ENCODE measurements at places on chromosomes 1 and 21. TPM values are rescaled to one million over a fixed set of nuclear protein-coding genes. Genes with fewer than 3 reads are reported as not detected.

DNA sequence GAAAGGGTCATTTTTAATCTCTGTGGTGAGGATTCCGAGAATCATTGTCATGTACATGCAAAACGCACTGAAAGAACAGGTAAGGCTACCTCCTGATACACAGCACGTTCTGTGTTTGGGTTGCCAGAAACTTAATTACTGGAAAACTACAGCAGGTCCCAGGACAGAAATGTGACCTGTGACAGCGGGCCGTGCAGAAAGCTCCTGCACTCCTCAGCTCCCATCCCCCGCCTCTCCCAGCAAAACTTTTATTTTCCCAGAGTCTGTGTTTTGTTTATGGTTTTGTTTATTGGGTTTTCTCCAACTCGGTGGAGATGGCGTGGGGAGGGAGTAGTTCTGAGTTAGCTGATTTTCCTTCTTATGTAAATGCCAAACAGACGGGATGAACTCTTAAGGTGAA is 44.7 kb downstream of the SLC44A3 start:
- no peak for DNase-seq

The CD52 gene
- total RNA-seq, result not detected

DNA sequence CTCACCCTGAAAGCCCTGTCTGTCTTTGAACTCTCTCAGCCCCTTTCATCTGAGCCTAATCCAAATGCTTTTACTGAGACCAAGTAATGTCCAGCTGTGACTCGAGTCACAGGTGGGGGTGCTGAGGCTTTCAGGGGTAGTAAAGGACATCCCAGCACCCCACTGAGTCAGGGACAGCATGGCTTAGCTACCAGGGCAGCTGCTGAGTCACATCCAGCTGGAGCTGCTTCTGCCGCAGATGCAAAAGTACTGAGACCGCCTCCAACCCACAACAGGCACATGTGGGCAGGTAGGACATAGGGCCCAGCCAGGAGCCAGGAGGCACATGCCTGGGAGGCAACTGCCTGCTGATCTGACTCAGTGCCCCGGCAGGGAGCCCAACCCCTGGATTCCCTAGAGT is 6.7 kb upstream of the VSIG8 start:
- DNase-seq, result no peak

GRCh38 chr1:107358619-107359327 is 217.9 kb downstream of the NTNG1 start:
- no peak for DNase-seq

DNA sequence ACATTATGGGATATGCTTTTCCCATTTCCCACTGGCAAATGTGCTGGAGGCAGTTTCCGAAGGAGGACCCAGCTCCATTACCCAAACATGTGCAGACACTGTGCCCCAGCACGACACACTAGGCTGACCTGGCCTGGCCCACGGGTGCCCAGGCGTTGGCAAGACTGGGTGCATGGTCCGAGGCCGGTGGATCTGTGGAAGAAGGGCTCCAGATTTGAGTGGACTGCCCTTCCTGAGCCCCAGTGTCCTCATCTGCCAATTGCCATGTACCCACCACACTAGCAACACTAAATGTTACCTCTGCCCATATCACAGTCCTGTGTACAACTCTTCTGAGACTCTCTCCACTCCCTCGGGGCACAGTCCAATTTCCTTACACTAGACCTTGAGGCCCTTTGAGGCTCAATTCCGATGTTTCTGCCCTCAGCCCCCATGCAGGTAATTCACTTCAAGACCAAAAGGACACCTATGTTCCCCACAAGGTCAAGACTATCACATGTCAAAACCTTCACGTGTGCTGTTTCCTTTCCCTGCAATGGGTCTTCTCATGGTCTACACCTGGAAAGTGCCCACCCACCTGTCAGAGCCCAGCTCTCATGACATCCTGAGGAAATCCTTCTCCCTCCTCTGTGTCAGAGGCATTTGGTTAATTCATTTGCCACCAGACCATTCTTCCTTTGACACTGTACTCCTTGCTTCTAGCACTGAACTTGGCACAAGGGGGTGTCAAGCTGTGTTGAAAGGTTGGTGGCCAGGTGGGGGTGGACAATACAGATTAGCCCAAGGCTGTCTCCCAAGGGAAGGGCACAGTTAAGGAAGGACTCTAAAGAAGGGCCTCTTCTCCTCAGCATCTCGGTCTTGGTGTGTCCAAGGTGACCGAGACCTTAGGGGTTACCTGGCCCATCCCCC is 124.9 kb downstream of the DMRTB1 start:
- DNase-seq, result no peak

The DNAJC28 gene
- 2.5 TPM for total RNA-seq

The MAP1LC3C gene
- total RNA-seq, result not detected

DNA sequence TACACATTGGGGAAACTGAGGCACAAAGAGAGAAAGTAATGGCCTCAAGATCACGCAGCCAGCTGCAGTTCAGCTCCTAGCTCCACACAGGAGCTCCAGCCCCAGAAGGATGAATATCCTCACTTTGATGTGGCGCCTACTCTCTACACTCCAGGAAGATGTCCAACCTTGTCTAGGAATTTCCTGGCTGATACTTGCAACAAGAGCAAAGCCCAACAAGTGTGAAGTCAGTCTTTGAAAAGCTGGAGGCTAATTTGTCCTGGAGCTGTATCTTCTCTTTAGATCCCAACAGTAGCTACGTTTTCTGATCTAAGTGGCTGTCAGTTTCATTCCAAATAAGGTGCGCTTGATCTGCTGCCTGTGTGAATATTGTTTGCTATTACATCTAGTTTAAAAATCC is 344.9 kb downstream of the PTPRU start:
- no peak for DNase-seq

DNA sequence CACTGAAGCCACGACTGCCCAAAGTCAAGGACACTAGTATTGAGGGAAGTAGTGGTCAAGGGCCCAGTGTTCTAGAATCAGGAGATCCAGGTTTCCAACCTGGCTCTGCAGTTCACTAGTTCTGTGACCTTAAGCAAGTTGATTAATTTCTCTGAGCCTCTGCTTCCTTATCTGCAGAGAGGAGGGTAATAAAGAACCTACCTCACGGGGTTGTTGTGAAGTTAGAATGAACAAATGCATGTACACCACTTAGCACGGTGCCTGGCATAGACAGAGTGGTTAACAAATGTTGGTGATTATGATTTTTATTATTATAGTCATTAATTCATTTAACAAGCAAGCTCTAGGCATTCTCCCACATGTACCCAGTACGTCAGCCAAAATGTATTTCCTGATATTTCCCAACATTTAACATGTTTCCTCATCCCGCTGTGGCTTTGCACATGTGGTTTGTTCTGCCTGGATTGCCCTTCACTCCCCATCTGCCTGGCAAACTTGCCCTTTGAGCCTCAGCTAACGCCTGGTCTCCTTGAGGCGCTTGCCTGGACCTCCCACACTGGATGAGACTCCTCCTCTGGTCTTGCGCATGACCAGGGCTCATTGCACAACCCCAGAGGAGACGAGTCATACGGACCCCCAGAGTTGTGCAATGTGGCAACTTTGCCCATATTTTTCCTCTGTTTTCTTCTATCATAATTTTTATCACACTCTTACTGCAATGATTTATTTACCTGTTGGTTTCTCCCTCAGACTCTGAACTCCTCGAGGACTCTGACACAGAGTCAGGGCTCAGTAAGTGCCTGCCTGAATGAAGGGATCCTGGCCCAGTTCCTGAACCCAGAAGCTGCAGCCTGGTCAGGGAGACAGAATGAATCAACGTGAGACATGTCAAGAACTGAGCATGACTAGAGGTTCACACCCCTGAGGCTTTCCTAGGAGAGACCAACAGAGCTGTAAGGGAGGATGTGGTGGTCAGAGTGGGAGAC is 20.7 kb upstream of the MFSD2A start:
- DNase-seq, result peak; percentile 86

- DNase-seq, result no peak
These were observed 9.8 kb upstream of the OLFML2B start for GRCh38 chr1:162033428-162033827.

- no peak for DNase-seq
These were observed 3.8 kb upstream of the ZNF692 start for GRCh38 chr1:248862695-248862997.

The AGT gene
- total RNA-seq, result 892 TPM

GRCh38 chr1:228180271-228180958 is 14.8 kb downstream of the IBA57 start:
- DNase-seq, result peak; percentile 25

- DNase-seq, result peak; percentile 95
These were observed 201.8 kb downstream of the DISC1 start for GRCh38 chr1:231828182-231828920.

DNA sequence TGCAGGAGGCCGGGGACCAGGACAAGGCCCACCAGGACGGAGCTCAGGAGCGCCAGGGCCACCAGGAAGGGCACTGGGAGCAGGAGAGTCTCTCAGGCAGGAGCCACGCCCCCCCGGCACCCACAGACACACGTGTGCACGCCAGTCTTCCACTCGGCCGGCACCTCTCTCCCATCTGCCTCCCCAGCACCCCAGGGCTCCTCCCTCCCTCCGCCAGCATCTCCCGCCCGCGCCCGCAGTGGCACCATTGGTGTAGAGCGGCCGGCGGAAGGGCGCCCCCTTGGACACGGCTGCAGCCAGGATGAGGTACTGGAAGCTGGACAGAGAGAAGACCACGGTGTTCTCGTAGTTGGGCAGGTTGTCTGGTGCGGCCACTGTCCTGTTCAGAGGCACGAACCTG is 6.1 kb upstream of the MFAP2 start:
- no peak for DNase-seq

DNA sequence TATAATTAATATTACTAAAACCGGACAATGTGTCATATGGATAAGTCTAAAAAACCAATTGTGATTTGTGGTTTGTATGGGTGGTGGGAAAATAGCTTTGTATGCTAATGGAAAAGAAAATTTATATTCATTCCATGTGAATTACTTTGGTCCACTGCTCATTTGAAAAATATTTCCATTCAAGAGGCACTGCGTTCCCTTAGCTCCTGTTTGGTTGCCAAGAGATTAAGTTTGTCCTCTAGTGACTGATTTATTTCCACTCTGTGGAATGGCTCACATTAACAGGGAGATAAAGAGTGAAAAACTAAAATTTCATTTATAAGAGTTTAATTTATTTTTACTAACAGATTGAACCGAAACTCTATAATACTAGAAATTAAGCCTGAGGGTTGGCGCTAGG is 744.1 kb upstream of the CHRM3 start:
- no peak for DNase-seq

The HSD11B1 gene
- not detected for total RNA-seq

GRCh38 chr1:24117132-24117531 is 5.2 kb upstream of the MYOM3 start:
- DNase-seq, result no peak

The HCN3 gene
- total RNA-seq, result 1.3 TPM

The TMPRSS15 gene
- total RNA-seq, result not detected

The S1PR1 gene
- total RNA-seq, result not detected

The RAB3B gene
- 1.9 TPM for total RNA-seq

The SOX13 gene
- 9.3 TPM for total RNA-seq

The S100A16 gene
- 51.2 TPM for total RNA-seq

- no peak for DNase-seq
These were observed 7.8 kb downstream of the C2CD2 start for GRCh38 chr21:41945982-41946381.

DNA sequence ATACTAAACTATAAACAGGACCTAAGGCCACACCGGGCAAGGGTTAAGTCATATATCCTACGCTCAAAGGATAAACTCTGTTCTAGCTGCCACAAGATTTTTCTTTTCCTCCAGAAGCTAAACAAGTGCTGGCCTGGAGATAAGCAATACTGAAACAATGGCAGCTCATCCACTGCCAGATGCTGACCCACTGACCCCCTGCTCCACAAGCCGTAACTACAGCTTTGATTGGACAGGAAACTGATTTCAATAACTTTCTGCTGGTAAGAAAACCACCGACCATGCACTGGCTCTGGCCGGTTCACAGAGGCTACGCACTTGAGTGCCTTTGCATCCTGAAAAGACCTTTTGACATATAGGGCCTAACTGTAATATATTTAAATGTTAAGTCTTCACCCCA is 51.3 kb upstream of the PLA2G2C start:
- DNase-seq, result no peak

DNA sequence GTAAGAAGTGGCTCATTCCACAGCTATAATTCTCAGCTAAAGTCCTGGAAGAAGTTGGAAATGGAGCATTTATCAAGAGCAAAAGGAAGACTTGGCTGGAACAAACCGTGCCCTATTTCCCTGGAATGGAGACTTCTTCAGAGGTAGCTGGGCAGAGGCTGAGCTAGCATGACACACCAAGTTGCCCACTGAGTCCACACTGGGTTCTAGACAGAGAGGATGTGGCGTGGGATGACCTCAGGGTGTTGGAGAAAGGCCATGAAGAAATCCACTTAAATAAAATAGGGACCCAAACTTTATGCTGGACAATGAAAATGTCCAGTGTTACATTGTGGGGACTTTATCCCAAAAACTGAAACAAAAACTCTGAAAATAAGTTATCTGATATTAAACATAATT is 116.2 kb downstream of the KCNJ6 start:
- no peak for DNase-seq

DNA sequence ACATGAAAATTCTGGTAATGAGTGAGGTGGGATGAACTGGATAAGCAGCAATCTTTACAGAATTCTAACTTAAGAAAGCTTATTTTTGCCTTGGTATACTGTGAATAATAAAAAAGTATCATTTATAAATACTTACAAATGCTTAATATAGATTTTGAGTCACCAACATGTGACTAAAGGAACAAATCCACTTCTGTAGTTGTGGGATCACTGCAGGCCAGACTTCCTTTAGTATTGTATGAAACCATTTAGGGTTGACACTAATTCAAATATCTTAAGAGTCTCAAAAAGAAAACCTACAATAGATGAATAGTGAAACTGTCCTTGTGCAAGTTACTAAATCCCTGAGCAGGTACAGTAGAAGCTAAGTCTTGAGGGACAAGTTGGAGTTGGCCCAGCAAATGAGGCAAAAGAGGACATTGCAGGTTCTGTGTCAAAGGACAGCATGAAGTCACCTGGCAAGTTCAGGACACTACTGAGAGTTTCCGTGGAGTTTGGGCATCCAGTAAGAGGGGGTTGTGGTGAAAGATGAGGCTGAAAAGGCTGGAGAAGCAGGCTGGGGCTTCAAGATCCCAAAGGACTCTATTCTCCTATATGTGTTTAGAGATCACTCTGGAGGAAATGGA is 5.9 kb upstream of the THEM4 start:
- DNase-seq, result no peak

DNA sequence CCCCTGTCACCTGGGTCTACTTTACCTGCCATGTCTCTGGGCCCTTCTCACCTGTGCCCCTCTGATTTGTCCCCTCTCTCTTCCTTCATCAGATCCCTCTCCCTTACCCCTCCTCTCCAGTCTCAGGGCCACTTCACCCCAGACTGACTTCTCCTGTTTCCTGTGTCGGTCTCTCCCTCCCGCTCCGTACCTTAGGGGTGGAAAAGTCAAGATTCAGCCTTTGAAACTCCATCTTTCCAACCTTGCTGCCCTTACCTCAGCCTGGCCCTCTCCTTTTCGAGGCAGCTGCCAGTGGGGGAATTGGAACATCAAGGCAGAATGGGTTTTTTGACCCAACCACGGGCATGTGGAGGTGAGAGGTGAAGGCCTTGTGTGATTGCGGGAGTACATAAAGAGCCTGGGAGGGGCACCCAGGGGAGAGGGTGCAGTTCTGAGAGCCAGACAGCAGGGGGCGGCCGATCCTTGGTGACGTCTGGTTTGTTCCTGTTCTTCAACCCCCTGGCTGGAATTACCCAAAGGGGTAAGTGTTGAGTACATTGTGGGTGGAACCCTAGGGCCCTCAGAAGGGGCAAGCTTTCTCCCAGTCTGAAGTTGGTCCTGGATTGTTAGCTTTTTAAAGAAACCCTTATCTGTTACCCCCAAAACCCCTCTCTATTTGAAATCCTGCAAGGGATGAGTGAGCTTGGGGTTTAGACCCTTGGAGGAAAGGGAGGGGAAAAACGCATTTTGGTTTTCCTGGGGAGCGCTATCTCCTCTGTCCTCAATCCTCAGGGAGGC is 12.3 kb upstream of the DMBX1 start:
- DNase-seq, result peak; percentile 44

- DNase-seq, result no peak
These were observed 4.3 kb upstream of the CASZ1 start for GRCh38 chr1:10800778-10801177.
